ENCODE measurements at places on chromosomes 12 and 14.

DNA sequence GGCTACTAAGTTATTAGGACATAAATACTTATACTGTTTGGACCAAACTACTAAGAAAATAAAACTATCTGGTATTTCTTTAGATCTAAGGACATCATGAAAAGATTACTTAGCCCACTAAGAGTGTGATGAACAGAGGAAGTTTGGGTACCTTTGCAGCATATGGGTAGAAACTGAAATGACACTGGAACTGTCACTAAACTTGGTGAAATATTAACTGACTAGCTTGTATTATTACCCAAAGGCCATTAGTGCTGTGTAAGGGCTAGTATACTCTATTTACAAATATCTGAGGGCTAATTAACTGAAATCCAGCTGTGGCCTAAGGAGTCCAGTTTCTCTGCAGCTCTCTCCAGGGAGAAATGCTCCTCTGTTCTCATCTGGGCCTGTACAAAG, 45.5 kb downstream of the PAWR start:
- DNase-seq, result no peak

- no peak for DNase-seq
Measured at GRCh38 chr14:91814317-91814716, 53.0 kb downstream of the TC2N start.

GRCh38 chr12:105451211-105451610, 120.7 kb downstream of the C12orf75 start:
- no peak for DNase-seq

- DNase-seq, result peak; percentile 6
Measured at GRCh38 chr12:98227162-98227561, 288.2 kb upstream of the TMPO start.

DNA sequence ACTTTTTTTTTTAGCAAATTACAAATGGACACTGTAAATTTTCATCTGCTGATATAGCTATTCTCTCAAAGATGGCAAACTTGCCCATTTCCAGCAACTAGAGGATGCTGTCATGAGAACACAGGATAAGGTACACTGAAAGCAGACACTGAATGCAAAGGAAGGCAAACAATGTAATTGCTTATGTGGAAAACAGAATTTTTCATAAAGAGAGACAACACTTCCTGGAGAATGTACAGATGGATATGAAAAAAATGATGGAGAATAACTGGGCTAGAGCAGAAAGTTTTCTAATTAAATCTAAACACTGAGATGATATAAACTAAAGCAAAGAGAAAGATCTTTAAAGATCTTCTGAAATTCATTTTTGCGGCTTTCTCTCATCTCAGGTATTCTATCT, 581 bp downstream of the CD69 start:
- no peak for DNase-seq

GRCh38 chr14:54253195-54253947, 143.4 kb upstream of the CDKN3 start:
- DNase-seq, result peak; percentile 91

- peak; percentile 21 for DNase-seq
Measured at GRCh38 chr12:9868311-9868801, 798 bp downstream of the CLEC2B start.

- DNase-seq, result no peak
Measured at GRCh38 chr12:107580750-107581618, 104.6 kb upstream of the PWP1 start.

DNA sequence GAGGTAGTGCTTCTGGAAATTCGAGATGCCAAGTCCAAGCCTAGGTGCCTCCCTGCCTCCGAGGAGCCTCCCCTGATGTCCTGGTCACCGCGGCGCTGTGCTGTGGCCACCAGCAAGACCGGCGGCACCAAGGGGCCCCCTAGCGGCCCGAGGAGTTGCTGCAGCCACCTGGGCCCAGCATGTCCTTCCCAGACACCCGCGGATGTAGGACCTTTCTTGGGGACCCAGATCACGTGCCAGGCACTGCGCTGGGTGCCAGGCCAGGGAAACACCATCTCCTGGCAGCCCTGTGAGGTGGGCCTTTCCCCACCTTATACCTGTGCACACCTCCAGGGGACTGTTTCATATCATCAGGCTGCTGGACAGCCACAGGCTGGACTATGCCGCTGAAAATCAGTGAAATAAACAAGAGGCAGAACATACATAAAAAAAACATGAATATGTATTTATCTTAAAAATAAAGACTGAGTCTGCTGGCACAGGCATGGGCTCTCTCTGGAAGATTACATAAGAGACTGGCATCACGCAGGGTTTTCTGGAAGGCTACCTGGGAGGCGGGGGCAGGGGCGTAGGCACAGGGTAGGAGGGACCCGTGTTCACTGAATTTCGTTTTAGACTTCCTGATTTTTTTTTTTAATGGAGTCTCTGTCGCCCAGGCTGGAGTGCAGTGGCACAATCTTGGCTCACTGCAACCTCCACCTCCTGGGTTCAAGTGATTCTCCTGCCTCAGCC, 15.9 kb upstream of the HHIPL1 start:
- DNase-seq, result peak; percentile 78

- peak; percentile 72 for DNase-seq
Measured at GRCh38 chr12:18139989-18140596, 50.1 kb upstream of the RERGL start.

DNA sequence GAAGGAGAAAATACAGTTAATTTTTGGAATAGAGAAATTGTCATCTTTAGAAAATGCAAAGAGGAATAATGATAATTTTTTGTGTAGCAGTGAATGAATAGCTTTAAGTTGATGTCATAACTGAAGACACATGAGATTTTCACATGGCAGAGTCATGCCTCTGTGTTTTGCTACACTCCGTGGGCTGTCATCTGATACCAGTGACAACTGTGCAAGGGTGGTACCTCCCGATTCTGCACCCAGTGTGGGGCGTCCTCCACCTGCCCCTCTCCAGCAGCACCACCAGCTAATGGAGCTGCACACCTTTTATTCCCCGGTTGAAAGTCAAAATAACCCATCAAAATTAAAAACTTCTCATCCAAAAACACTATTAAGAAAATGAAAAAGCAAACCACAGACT, 47.2 kb downstream of the ANKRD9 start:
- DNase-seq, result no peak

DNA sequence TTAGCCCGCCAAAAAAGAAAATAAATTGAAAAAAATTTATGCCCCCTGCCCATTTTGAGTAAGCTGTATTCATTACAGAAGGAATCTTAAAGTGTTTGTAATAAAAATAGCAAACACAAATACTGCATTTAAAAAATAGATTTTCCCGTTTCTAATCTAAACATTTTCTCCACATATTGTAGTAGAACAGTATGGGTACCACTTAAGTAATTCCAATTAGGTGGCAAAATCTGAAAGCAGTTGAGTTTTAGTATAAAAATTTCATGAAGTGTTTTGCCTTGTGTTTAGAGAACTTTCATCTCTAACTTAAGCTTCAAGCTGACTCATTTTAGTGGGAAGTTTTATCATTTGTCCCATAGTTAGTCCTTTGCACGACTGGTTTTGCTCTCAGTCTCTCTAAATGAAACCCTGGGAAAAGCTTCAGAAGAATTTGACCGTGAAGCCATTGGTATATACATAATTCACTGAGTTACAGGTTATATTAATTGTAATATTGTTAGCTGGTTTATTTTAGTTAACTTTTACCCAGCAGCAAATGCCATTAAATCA, 214.6 kb downstream of the ERC1 start:
- DNase-seq, result peak; percentile 53

DNA sequence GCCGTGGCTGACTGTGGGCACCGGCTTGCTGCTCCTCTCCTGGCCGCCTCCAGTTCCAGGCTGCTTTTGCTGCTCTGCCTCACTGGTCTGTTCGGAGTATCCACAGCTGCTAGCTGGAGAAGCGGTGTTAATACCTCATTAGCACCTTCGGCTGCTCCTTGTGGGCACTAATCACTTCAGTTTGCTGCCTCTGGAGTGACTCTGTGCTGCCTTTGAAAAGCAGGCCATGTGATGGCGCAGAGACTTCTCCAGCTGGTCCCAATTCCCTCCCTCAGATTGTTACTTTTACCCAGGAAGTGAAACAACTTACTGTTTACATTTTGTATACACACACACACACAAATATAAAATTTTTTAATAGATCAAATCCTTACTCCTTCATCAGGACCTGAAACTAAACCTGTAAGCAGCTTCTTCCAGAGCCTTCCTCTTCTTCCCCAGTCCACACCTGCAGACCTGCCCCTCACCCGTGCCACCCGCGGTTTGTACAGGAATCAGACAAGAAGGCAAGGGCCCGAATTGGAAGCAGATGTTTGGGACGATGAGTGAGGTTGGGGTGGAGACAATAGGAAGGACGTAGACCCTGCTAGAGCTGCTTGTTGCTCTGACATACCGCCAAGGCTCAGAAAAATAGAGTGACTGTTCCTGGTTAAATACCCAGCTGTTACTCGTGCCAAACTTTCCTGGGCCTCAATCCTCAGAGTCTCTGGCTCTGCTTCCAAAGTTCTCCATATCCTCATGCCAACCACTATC, 41.5 kb upstream of the LTBP2 start:
- DNase-seq, result no peak

GRCh38 chr14:32560209-32560857, 231.2 kb downstream of the AKAP6 start:
- DNase-seq, result peak; percentile 88

DNA sequence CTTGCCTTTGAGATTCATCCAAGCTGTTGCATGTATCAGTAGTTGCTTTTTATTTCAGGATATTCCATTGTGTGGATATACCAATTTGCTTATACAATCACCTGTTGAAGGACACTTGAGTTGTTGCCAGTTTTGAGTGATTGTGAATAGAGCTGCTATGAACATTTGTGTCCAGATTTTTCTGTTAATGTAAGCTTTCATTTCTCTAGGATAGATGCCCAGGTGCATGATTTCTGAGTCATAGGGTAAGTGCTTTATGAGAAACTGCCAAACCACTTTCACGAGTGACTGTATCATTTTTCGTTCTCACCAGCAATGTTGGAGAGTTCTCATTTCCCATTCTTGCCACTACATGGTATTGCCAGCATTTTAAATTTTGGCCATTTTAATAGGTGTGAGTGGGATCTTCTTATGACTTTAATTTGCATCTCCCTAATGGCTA, 434.6 kb upstream of the RGS6 start:
- DNase-seq, result peak; percentile 17

DNA sequence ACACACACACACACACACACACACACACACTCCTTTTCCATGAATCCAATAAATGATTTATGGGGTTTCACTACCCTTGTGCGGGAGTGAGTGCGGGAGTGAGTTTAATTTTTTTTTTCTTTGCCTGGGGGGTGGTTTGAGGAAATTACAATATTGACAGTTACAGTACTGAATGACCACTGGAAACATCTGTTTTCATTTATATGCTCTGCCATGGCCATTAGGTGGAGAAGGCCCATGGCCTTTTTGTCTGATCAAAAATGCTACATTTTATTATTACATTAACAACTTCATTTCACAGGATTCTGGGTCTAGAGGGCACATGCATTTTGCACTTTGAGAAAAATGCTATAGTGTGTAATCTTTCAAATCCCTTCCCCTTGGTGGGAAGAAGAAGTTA, 5.9 kb downstream of the TBX3 start:
- no peak for DNase-seq

GRCh38 chr12:106118381-106119130, 20.2 kb downstream of the NUAK1 start:
- no peak for DNase-seq

GRCh38 chr14:52000696-52001095, 11.3 kb downstream of the RTRAF start:
- peak; percentile 39 for DNase-seq

DNA sequence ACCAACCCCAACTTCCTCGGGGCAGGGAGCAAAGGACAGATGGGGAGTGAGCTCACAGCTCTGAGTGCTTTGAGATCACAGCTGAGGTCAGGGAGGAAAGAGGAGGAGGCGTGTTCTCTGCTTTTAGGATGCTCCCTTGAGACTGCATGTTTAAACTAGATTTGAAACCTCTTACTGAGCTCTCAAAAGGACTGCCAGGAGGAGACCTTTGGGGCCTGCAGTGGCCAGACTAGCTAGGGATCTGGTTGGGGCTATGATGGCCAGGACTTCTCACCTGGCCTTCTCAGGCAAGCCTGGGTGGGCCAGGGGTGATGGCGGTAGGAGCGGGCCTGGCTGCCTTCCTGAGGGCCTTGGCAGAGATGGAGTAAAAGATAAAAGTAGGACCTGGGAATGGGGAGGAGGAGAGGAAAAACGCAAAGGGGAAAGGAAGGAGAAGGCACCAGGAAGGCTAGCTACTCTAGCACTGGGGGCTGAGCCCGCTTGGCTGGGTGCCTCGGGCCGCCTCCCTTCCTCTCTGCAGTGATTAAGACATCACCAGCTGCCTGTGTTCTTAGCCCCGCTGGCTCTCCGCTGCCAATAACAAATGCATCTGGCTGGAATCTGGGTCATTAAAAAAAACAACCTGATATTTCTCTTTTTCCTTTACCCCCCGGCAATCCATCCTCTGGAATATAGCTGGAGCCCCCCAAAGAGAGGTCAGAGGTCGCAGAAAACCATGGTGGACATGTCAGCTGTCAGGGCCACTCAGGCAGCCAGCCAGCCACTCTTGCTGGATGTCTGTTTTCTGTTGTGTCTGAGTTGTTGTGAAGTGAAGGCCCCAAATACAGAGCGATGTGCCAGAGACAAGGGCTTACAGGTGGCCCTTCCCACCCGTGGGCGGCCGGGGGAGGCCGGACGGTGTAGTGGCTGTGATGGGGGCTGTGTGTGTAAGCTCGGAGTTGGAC, 141.3 kb downstream of the TSPAN9 start:
- peak; percentile 87 for DNase-seq

GRCh38 chr12:124952295-124952694, 36.6 kb downstream of the DHX37 start:
- DNase-seq, result no peak

DNA sequence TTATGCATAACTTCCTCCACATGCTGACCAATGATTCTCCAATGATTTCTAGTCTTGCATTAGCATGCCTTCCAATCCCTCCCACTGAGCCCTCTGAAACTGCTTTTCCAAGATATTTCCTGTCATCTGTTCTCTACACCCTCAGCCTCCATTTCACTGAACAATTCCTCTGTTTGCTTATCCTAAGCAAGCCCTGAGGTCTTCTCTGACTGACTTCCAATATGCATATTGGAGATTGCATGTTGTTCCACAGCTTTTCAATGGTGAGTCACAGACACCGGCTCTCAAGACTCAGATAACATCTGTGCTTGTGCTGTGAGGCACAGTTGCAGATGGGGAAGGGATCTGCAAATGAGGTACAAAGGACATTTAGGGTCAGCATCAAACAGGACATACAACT, 141.0 kb downstream of the SLC16A7 start:
- DNase-seq, result peak; percentile 58

GRCh38 chr14:23984891-23985602, 3.7 kb upstream of the DHRS4L2 start:
- DNase-seq, result peak; percentile 90

DNA sequence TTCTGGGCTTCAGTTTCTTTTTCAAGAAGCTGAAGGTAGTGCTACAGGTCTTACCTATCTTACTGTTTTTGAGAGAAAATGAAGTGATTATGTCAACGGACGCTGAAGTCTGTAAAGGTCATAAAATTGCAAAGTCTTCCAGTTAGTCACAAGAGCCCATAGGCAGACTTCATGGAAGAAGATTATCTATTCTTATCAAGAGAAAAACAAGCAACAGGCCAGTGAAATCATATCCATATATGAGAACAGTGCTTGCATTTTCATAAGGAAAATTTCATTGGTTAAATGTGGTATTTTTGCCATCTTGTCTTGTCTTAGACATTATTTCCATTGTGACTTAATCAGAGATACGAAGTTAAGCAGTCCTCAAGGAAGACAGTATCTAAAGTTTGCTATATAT, 412.7 kb upstream of the SEL1L start:
- no peak for DNase-seq
